ENCODE measurements at places on chromosomes 6 and 20.

DNA sequence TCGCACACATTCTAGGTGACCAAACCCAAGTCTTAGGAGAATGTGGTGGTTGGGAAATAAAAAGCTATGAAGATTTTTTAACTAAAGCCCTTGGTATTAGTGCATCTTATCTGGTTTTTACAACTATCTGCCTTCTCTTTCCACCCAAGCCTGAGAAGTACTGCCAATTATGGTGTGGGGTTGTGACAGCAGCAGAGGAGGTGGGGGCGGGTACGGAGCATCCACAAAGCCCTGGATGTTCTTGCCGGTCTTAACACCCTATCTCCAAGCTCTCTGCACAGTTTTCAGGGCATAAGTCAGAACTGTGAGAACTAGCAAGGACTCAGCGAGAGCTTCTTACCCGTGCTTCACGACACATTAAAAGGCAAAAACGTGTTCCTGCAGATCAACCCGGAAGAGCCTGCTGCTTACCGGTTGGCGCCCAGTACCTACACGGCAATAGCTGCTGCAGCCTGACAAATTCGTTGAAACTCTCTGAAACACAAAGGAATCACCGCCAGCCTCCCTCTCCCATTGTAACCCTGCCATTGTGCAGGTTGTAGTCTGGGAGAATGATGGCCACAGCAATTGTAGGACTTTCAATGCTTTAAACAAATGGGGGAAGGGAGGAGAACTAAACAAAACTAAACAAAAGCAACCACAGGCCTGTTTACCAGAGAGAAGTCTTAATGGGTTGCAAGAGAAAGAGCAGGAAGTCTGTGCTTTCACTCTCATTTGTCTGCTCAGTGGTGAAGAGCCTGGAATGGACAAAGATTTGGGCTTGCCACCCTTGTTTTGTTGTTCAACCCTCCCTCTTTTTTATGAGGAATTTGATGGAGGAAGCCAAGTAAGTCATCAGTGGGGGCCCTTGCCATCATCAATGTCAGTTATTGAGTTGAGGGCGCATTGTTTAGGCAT lies 461.0 kb upstream of the JARID2 start:
- no peak for DNase-seq

- no peak for DNase-seq
Measured at GRCh38 chr6:52395969-52396368, 24.2 kb upstream of the EFHC1 start.

DNA sequence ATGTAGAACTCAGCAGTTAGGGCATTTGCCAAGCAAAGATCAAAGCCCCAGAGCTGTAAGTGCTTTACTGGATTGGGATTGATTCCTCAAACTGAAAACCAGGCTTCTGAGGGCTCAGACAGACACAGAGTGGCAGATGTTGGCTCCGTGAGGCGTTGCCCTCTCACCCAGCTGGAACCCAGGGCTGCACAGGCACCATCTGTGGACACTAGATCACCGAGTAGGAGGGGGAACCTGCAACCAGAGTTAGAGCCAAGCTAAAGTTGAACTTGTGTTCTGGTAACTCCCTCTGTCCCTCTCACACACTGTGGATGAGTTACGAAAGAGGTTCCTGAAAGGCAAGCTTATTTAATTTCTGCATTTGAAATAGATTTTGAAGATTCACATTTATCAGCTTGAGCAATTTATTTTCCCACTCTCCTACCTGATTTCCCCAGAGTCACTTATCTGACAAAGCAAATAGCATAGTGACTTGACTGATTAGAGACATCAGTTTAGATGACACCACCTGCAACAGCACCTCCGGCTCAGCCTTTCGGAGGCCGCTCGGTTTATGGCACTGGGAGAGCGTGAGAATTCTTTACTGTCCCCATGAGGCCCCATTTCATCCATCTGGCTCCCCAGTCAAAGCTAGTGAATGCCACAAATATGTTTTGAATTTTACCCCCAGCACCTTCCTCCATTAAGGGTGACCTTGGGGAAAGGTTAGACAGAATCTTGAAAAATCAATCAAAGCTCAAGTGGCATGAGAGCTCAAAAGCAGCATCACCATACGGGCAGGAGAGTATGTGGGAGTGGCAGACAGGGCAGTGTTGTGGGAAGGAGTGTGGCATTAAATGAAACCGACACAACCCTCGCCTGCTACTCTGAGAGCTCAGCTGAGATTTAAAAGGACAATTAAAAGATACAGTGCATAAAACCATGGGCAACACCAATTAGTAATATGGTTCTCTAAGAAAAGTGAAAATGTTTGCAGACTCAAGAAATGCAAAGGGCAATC lies 48.5 kb downstream of the RPF2 start:
- no peak for DNase-seq

DNA sequence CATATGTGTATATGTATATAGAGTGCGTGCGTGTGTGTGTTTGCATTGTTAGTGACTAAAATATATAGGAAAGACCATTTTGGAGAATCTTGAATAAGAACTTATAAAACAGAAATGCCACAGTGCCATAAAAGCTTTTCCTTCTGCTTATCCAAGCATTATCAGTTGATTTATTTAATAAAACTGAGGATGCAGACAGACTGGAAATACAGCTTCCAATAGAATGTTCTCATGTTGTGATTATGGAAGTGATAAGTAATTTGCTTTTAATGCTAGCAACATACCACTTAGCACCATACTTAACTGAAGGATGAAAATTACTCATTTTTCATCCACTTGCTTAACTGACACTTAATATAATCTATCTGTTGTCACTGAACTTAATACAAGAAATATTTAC lies 820.1 kb downstream of the TFAP2A start:
- DNase-seq, result no peak

GRCh38 chr6:11413728-11414127 lies 123.8 kb upstream of the TMEM170B start:
- no peak for DNase-seq

- no peak for DNase-seq
Measured at GRCh38 chr20:22507240-22507961, 77.0 kb downstream of the FOXA2 start.

- no peak for DNase-seq
Measured at GRCh38 chr20:5548902-5549599, 201.2 kb upstream of the SHLD1 start.
